ENCODE measurements at places on chromosomes 2 and 18.

DNA sequence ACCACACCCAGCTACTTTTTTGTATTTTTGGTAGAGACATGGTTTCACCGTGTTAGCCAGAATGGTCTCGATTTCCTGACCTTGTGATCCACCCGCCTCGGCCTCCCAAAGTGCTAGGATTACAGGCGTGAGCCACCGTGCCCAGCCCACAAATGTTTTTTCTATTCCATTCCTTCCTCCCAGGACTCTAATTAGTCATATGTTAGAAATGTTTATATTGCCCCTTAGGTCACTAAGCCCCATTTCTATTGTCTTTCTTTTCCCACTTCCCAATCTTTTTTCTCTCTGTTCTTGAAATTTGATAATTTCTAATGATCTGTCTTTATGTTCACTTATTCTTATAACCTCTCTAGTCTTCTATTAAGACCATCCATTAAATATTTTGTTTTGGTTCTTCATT is 31.3 kb upstream of the CDCA7 start:
- no peak for DNase-seq

DNA sequence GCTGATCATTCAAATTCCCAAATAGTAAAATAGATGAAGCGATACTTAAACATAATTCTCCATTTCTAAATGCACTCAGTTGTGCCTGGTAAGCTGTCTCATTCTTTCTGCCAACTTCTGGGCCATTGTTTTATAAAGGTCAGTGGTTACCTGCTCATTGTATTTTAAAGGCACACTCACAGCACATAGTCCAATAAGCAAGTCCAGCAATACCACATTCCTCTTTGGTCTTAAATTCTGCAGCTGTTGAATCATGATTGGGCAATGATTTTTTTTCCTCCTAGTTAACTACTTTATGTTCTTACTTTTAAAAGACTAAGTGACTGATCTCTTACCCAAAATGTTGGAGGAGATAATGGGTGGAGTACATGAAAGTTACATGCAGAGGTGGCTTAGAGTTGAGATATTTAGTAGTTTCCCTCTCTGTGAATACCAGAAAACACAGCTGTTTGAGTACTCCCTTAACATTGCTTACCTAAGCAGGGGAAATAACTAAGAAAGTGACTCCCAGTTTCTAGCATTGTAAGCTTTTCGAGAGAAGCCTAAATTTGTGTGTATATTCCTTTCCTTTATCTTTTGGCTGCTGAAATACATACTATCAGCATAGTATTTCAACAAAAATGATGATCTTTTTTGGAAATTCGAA is 220.7 kb downstream of the CAMKMT start:
- no peak for DNase-seq

- DNase-seq: no peak
Measured at GRCh38 chr18:29003194-29003593, 826.3 kb upstream of the CDH2 start.

- DNase-seq: no peak
Measured at GRCh38 chr2:90221300-90221651, 1529.8 kb downstream of the RPIA start.

GRCh38 chr18:80074697-80075096 is 34.4 kb upstream of the ADNP2 start:
- DNase-seq: no peak

DNA sequence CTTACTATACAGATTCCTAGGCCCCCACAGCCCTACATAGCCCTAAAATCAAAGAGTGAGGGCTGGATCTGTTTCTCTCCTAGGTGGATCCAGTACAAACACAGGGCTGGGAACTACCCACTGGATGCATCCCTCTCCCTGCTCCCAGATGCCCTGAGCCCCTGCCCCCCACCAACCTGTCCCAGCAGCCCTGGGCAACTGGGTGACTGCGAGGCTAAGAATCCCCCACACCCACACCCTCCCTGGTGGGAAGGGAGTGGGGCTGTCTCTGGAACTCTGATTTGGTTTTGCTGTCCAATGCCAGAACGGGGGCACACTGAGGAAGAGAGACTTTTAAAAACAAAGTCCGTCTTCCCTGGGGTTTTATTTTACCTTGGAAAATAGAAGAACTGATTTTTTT is 113.1 kb downstream of the SMAD7 start:
- no peak for DNase-seq

- no peak for DNase-seq
Measured at GRCh38 chr2:129797489-129798300, 181.8 kb upstream of the RAB6C start.

GRCh38 chr2:218832081-218832480 is 478 bp upstream of the PRKAG3 start:
- DNase-seq: no peak

DNA sequence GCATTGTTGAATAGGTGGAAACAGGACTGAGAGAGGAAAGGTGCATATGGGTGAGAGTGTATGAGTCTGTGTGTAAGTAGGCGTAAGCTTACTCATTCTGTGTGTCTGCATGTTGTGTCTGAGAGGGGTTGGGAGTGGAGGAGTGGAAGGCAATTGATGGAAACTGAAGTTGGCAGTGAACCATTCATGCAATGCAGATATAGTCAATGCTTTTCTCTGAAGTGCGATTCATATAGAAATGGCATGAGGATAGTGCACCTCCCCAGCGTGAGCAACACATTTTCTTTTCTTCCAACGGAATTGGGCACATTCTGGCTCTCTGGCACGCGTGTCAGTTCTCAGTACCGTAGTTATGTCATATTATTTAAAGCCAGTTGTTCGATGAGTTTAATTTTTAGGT is 250.5 kb downstream of the NYAP2 start:
- DNase-seq: no peak

Measured in HuH-7.5 (cell line).